Naive thymus-derived CD8-positive, alpha-beta T cell (primary cell): ENCODE measurements at places on chromosomes 16 and 17.
A peak's percentile ranks its signal among the peaks of the same experiment; 100 is the strongest.

DNA sequence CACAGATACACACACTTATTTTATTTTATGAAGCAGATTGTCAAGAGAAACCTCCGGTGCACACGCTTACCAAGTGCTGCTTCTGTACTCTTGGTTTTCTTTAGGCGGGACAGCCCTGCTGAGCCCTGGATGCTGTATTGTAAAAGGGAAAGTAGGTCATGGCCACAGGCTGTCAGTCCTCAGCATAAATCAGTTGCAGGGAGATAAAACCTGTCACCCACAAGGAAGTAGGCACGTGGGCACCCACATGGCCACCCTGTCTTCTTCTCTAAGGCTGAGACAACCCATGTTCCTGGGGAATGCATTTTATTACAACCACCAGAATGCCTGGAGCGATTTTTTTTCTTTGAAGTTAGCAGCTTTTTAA, 59.3 kb downstream of the ASIC2 start:
- no peak for DNase-seq

DNA sequence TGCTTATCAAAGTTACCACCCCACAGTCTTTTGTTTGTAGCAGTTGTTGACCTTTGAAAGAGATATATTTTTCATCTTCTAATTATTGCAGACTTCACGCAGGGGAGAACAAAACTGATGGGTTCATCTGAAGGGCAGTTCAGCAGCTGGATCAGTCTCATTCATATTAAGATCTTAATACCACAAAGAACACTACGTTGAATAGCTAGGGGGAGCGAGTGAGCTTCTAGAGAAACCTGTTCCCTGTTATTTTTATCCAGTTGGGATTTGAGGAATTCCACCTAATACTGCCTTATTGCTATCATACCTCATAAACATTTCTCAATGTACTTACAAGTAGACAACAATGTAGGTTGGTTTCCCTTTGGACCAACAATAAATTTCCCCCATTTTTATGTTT, 306.1 kb upstream of the KIF2B start:
- DNase-seq = no peak

DNA sequence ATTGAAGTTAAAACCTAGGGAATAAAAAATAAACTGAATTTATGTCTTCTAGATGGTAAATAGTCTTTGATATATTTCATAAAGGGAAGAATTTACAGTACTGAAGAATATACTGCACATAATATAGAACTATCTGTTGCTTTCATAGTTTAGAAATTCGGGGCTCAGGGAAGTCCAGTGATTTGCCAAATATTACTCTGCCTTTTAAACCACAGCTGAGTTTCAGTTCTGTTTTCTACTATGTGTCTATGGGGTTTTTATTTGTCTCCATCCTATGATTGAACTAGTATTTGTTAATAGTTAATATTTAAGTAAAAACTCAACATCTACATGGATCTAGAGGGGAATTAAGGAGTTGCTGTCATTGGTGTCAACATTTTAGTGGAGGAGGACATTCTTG, 715.0 kb upstream of the CDH8 start:
- DNase-seq = no peak

DNA sequence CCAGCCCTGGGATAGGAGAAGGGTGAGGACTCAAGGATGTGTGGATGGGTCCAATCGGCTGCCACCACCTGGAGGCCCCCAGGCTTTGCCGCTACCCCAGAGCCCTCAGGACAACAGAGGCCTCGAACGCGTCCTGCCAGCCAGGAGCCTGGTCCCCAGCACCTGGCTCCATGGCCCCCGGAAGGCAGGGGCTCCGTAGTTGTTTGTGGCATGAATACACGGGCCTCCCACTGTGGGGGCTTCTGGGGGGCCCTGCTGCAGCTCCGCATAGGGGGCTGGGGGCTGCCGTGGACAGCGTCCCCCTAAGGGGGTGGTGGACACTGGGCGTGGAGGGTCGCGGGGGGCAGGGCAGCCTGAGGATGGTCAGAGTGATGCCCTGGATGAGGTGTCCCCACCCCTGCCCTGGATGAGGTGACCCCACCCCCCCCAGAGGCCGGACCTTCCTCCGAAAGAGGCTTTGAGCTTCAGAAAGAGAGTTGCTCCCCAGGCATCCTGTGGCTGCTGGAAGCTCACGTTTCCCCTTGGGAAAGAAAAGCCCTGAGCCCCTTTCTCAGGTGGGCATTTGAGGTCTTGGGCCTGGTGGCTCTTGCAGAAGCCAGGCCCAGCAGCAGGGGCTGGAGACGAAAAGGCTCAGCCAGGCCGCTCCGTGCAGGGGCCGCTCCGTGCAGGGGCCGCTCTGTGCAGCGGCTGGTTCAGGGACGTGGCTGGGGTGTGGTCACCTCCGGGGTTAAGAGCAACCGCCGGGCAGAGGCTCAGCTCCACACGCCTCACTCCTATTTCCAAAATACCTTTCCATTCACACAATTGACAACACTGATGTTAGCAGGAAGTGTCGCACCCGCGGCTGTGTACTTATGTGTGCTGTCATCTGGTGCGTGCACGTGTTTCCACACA, 40.3 kb upstream of the GNG13 start:
- no peak for DNase-seq

GRCh38 chr16:11361701-11362451, 16.6 kb downstream of the RMI2 start:
- no peak for DNase-seq

DNA sequence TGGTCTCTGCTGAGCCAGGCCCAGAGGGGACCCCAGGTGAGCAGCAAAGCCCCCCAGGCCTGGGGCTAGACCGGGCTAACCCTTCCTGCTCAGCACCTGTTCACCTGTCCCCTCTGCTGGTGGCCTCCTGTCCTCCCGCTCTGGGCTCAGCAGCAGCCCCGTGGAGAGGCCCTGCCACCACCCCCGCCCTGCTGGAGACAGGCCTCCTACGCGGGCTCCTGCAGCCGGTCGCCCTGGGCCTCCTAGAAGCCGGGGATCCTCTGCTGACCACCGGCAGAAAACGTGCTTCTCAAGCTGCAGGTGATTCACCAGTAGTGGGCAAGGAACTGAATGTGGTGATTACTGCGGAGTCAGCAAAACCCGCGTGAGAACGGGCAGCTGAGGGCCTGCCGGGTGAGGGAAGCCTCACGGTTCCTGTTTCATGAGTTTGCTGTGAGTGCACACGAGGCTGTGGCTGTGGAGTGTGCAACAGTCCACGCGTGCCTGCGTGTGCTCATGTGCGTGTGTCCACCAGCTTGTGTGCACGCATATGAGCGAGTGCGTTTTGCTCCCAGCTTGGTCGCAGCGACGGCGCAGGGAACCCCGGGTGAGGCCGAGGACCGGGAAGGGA, 792 bp downstream of the SECTM1 start:
- DNase-seq = no peak

DNA sequence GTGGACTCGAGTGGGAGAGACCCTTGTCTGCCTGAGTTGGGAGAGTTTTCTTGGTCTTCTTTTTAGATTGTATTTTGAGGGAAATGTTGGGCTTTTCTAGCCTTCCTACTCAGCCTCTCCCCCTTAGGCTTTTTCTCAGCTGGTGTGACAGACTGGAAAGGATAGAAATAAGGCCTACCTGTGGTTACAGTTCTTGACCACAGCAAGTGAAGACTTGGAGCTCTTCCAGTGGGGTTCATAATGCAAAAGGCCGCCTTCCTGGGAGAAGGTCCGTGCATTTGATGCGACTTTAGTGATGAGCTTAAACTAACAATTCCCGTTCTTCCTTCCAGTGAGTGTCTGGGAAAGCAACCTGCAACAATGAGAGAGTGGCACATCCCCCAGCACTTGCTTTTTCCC, 56.8 kb downstream of the B9D1 start:
- DNase-seq = no peak

DNA sequence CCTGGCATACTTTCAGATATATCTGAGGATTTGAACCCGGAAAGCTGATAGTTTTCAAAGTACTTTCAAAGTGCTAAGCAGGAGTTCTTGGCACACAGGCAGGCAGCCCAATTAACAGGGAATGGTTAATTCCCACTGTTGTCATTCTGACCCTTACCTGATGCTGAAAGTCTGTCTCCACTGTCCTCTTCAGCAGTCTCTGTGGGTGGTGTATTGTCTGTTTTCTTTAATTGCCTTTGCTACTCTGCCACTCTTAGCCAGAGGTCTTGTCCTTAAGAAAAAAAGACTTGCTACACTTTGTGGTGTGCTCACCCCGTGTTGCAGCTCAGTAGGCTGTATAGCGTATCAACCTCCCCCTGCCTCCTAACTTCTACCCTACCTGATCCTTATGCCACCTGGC, 63.2 kb upstream of the SLC12A3 start:
- DNase-seq = no peak

DNA sequence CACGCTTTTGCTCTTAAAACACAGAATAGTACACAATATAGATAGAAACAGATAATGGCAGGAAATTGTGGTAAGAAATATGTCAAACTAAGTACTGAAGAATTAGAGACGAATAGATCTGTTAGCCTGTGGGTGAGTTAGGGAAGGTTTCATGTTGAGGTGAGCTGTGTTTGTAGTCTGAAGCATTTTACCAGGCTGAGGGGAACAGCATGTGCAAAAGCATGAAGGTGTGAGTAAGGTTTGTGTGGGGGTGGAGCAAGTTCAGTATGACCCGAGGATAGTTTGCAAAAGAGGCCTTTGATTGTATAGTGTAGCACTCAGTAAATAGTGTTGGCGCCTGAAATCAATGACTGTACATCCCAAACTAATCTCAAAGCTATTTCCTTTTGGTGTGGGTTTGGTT, 13.8 kb downstream of the IGSF6 start:
- no peak for DNase-seq

DNA sequence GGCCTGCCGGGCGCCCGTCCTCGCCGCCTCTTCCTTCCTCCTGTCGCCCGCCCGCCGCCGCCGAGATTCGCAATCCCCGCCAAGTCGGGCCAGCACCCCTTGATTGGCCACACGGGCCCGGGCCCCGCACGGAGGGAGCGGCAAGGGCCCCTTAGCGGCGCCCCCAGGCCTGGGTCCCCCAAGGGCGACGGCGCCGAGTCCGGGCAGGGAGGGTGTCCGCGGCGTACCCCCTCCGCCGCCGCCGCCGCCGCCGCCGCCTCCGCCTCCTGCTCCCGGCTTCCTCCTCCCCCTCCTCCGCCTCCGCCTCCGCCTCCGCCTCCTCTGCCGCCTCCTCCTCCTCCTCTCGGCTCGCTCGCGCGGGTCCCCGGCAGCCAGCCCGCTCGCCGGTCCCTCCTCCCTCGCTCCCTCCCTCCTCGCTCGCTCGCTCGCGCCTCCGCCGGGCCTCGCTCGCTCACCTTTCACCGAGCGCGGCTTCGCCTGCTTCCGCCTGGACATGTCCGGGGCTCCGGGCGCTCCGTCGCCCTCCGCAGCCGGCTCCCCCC, 561 bp downstream of the ZNF423 start:
- DNase-seq = peak; percentile 32

GRCh38 chr17:76625496-76625895, 18.1 kb downstream of the ST6GALNAC1 start:
- DNase-seq = no peak

GRCh38 chr16:65922923-65923322, 443.6 kb upstream of the CDH5 start:
- no peak for DNase-seq

DNA sequence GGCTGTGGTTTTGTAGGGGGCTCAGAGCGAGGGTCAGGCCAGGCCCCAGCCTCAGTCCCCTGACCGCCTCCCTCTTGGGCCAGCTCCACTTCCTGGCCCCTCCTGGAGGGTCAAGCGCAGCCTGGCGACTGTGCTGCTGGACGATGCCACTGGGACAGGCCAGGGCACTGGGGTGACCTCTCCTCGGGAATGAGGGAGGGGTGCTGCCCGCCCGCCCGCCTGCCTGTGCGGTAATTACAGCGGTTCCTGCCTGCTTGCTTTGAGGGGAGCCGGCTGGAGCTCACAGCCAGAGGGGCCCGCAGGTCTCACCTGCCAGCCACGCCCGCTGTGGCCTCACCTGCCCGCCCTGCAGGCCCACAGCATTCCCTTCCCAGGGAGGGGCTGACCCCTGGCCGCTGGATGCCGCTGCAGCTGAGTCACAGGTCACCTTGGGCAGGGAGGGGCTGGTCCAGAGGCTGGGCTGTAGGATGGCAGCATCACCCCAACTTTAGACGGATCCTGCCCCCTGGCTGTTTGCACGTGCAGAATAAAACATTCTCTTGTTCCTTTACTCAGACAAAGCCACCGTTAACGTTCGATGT, 76.7 kb upstream of the CBX4 start:
- DNase-seq = no peak

- DNase-seq = no peak
These were observed 948 bp downstream of the LUC7L start for GRCh38 chr16:228151-228851.

DNA sequence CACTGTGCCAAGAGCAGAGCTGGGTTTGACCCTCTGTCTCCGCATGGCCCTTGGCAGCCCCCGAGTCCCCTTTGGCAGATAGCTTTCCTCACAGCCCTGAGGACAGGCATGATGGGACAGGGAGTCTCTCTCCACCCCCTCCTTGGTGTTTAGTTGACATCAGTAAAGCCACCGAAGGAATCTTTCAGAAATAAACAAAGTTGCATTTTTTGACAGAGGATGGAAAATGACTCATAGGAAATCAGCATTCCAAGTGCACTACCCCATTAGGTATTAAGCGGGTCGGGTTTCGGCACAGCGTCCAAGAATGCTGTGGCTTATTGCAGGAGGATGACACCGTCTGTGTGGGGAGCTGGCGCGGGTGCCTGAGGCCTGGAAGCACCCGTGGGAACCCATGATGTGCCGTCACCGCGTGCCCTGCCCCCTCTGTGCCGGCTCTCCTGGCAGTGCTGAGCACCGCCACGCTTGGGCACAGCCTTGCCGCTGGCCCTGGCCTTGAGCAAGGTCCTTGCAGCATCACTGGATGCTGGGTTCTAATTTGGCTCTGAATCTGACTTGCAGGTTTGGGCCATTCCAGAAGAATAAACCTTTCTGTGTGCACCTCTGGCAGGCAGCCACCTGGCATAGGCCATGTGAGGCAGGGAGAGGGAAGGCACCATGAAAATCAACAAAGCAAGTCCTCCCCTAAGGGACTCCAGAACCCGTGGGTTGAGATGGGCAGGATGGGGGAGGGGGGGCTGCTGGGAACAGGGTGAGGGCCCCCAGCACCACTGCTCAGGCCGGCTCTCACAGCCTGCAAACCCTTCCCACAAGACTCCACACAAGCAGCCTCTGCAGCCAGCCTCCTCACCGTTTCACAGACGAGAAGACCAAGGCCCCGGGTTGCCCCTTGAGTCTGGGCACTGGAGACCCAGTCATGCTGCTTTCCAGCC, 50.5 kb upstream of the ZNF469 start:
- DNase-seq = no peak

GRCh38 chr16:77531752-77532151, 96.9 kb upstream of the ADAMTS18 start:
- DNase-seq = no peak

GRCh38 chr17:51921500-51921899, 237.0 kb downstream of the CA10 start:
- no peak for DNase-seq

DNA sequence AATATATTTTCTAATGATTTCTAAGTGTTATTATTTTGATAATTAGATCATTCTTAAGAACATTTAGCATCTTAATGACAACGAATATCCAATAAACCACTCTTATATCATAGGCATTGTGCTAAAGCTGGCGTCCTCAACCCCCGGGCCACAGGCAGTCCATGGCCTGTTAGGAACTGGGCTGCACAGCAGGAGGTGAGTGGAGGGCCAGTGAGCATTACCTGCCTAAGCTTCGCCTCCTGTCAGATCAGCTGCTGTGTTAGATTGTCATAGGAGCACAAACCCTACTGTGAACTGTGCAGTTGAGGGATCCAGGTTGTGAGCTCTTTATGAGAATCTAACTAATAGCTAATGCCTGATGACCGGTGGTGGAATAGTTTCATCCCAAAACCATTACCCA, 3.7 kb downstream of the DUXB start:
- no peak for DNase-seq

- peak; percentile 45 for DNase-seq
These were observed 17.9 kb downstream of the IGFBP4 start for GRCh38 chr17:40460968-40461731.
